ENCODE measurements at places on chromosomes 1 and 21.

GRCh38 chr1:25631750-25632485 lies 15.3 kb downstream of the MAN1C1 start:
- H3K4me3 ChIP-seq = peak overlapping the region; percentile 69
- H3K4me1 ChIP-seq = no peaks in the 10 kb centered on the region
- H3K36me3 ChIP-seq = no peaks in the 10 kb centered on the region
- DNase-seq = no peak
- no peaks in the 10 kb centered on the region for H3K27me3 ChIP-seq

DNA sequence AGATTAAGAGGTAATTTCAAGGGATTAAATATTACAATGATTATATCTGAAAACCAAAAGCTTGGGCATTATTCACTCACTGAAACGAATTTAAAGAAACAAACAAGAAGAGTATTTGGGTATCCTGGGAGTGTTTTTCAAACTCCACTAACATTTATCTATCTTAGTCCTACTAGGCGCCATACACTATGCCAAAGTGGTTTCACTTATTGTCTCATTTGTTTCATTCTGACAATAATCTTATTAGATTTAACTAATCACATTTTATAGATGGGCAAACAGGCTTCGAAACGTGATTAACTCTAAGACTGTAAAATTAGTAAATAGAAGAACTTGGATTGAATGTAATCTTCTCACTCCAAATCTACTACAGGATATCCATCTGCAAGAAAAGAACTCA lies 25.4 kb downstream of the ASH1L start:
- DNase-seq = no peak
- peaks cover 4% of the 10 kb centered on the region for H3K36me3 ChIP-seq
- H3K4me3 ChIP-seq = no peak overlapping the region
- H3K27ac ChIP-seq = no peak overlapping the region
- no peaks in the 10 kb centered on the region for H3K27me3 ChIP-seq
- H3K4me1 ChIP-seq = peaks cover 4% of the 10 kb centered on the region

GRCh38 chr1:110462964-110463363 lies 12.0 kb downstream of the PROK1 start:
- peaks cover 36% of the 10 kb centered on the region for H3K27me3 ChIP-seq
- no peaks in the 10 kb centered on the region for H3K36me3 ChIP-seq
- H3K27ac ChIP-seq = no peak overlapping the region
- no peaks in the 10 kb centered on the region for H3K4me1 ChIP-seq
- no peak overlapping the region for H3K4me3 ChIP-seq

GRCh38 chr1:151147665-151148064 lies 1.2 kb upstream of the SEMA6C start:
- H3K27ac ChIP-seq = no peak overlapping the region
- no peak overlapping the region for H3K4me3 ChIP-seq
- peaks cover 20% of the 10 kb centered on the region for H3K4me1 ChIP-seq
- peaks cover 3% of the 10 kb centered on the region for H3K36me3 ChIP-seq
- no peak for DNase-seq

DNA sequence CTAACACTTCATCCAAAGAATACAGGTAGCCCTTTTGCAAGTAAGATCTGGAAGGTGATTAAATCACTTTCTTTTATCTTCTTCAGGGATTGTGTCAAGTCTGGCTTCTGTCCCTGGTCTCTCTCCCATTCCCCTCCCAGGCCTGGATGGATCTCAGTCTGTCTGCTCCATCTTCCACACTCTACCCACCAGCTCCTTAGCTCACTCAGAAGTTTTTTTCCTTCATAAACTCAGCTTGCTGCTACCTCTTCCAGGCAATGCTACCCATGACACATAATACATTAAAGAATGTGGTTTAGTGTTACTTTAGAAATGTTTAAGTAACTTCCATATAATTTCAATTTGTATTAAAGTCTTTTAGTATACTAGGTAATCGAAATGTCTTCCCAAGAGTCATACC lies 133.1 kb downstream of the AKT3 start:
- DNase-seq = no peak
- peaks cover 4% of the 10 kb centered on the region for H3K4me1 ChIP-seq
- H3K27me3 ChIP-seq = no peaks in the 10 kb centered on the region
- no peaks in the 10 kb centered on the region for H3K36me3 ChIP-seq

DNA sequence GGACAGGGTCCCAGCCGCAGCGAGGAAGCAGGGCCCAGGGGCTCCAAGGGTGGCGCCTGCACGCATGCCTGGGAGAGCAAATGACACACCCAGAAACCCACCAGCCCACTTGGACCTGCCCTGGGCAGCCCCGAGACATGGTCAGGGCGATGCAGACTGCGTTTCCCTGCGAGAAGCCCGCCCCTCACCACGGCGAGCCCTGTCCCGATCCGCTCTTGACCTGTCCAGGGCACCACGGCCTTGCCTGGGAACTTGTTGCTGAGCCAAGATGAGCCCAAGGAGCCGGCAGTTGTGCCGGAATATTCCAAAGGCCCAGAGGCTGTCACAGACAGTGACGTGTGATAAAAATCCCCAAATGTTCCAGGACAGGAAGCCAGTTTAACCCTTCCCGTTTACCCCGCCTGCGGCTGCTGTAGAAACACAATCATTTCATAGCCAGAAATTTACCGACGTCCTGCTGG lies 78.1 kb downstream of the SIK1 start:
- no peaks in the 10 kb centered on the region for H3K36me3 ChIP-seq
- H3K4me3 ChIP-seq = no peak overlapping the region
- peaks cover 8% of the 10 kb centered on the region for H3K4me1 ChIP-seq
- no peaks in the 10 kb centered on the region for H3K27me3 ChIP-seq
- H3K27ac ChIP-seq = no peak overlapping the region
- no peak for DNase-seq

DNA sequence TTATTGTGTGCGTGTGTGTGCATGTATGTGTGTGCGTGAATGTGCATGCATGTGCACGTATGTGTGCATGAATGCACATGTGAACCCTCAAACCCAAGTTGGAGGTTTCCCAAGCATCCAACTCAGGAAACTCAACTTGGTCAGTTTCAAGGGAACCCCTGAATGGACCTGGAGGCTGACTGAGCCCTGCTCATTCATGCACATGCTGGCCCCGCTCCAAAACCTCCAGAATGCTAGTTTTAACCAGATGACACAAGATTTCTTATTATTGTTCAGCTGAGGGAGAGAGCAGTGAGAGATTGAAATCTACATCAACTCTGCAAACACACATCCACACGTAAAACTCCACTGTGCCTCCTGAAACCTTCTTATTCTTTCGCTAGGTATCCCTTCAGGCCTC lies 104.4 kb downstream of the OMA1 start:
- no peak for DNase-seq
- no peaks in the 10 kb centered on the region for H3K4me1 ChIP-seq
- H3K4me3 ChIP-seq = no peak overlapping the region
- H3K36me3 ChIP-seq = no peaks in the 10 kb centered on the region

- H3K27ac ChIP-seq = no peak overlapping the region
- H3K36me3 ChIP-seq = no peaks in the 10 kb centered on the region
- DNase-seq = no peak
- no peak overlapping the region for H3K4me3 ChIP-seq
These were observed 6.2 kb upstream of the RRP1 start for GRCh38 chr21:43783098-43783700.

Data from mesenchymal stem cell (in vitro differentiated cells and primary cell).